ENCODE measurements at places on chromosomes 11 and 22.

- no peak for DNase-seq
These were observed 80.3 kb downstream of the BUD13 start for GRCh38 chr11:116692318-116693101.

DNA sequence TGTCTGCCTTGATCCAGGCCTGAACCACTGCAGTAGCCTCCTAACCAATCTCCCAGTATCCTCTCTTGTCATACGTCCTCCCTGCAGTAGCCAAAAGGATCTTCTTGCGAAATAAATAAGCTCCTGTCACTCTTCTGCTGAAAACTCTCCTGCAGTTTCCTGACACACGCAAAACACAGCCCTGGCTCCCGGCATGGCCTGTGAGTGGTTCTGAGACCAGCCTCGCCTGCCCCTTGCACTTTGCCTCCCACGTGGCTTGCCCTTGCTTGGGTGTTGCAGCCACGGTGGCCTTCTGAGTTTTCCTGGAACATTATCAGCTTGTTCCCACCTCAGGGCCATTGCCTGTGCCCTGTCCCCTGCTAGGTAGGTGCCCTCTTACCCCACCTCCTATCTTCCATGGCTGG lies 7.2 kb downstream of the ZC3H7B start:
- no peak for DNase-seq

DNA sequence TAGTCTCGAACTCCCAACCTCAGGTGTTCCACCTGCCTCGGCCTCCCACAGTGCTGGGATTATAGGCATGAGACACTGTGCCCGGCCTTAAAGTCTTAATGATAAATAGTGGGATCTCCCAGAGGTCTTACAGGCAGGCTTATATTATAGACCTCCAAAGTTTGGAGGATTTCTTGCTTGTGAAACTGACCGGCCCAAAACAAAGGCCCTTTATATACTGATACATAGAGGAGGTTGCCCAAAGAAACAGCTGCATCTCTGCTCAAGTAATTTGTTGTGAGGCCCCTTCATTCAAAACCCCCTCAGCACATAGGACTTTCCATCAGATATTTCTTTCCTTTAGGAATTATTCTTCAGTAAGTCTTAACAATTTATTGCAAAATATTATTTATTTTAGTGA lies 27.4 kb upstream of the RDX start:
- no peak for DNase-seq

GRCh38 chr11:1771273-1771672 lies 7.5 kb upstream of the CTSD start:
- DNase-seq, result no peak

GRCh38 chr22:40392618-40393017 lies 22.2 kb downstream of the SGSM3 start:
- no peak for DNase-seq

GRCh38 chr11:104041792-104042191 lies 5.4 kb downstream of the DDI1 start:
- DNase-seq, result no peak

DNA sequence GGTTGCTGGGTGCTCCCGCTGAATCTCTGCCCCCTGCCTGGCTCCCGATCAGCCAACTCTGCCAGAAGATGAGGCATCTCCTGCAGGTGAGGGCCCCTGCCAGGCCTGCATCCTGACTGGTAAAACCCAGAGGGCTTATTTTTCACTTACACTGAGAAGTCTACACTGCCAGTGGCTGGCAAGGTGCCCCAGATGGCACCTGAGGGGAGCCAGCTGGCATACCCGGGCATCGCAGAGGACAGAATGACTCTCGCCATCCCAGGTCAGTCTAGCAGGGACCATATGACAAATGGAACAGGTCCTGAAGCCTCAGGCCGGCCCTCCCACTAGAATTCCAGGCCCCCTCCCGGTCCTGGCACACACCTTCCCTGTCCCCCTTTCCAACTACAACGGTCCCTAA lies 30.9 kb downstream of the MACROD1 start:
- DNase-seq, result peak; percentile 29

DNA sequence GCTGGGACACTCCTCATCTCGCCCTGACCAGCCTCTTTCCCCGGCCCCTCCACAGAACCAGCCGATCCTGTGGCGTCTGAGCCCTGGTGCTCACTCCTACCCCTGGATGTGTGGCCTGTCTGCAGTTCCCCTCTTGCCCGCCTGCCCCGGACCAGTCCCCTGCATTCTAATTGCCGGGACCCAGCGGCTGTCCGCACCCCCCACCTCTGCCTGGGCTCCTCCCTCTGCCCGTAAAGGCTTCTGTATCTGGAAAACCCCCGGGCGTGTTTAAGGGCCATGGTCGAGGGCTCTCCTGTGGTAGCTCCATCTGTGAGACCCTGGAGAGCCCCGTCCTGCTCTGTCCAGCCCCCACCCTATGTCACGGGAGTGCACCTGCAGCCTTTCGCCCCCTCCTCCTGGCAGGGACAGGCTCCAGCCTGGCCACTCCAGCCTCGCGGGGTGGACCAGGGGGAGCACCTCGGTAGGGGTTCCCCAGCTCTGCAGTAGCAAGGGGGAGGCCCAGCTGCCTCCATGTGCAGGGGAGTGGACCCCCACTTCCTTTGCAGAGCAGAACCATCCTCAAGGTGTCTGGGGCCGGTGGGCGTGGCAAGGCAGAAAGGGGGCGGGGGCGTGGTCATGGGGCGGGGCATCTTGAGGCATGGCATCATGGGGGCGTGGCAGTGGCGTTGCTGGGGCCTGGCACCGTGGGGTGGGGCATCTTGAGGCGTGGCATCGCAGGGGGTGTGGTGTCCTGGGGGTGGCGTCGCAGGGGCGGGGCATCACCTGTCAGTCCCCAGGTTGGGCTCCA lies 430.4 kb downstream of the TBC1D22A start:
- peak; percentile 76 for DNase-seq

GRCh38 chr11:79484872-79485271 lies 44.0 kb upstream of the TENM4 start:
- DNase-seq, result no peak

DNA sequence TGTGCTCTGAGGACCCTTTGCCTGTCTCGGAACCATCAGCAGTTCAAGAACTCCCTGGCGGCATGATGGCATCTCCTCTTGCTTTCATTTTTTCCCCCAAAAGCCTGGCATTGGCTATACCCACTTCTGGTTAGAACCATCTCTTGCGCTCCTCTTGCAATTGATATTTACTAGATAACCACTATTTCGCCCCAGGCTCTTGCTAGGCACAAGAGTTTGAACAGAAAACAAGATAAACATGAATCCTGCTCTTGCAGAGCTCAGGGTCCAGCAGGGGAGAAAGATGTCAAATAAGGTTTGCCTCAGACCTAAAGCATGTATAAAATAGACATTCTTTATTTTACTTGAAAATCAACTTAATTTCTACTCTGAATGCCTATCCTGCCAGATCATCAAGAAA lies 33.1 kb downstream of the SLCO2B1 start:
- DNase-seq, result no peak

DNA sequence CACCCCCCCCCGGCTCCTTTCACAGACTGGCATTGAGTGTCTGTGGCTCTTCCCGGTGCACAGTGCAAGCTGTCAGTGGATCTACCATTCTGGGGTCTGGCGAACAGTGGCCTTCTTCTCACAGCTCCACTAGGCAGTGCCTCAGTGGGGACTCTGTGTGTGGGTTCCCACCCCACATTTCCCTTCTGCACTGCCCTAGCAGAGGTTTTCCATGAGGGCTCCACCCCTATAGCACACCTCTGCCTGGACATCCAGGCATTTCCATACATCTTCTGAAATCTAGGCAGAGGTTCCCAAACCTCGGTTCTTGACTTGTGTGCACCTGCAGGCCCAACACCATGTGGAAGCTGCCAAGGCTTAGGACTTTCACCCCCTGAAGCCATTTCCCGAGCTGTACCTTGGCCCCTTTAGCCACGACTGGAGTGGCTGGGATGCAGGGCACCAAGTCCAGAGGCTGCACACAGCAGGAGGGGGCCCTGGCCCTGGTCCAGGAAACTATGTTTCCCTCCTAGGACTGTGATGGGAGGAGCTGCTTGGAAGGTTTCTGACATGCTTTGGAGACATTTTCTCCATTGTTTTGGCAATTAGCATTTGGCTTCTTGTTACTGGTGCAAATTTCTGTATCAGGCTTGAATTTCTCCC lies 26.0 kb downstream of the BCL2L13 start:
- no peak for DNase-seq

DNA sequence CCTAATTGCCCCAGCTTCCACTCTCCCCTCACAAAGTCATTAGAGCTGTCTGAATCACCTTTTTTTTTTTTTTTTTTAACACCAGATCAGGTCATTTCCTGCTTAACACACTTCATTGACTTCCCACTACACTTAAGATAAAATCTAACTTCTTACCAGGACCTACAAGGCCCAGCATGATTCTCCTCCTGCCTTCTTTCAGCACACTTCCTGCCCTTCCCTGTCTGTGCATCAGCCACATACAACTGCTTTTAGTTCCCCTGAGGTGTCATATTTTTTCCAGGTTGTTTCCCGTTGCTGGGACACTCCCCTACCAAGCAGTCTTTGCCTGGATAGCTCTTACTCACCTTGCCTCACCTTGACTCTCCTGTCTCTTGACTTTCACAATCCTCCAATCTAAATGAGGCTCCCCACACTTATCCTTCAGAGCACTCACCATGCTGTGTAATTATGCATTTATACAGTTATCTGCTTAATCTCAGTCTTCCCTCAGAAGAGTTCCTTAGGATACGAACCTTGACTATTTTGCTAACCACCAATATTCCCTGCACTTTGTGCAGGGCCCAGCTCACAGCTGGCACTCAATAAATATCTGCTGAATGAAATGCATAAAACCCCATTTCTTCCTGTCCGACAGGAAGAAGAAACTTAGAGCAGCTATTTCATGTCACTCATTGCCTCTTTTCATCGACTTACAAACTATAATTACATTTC lies 96.6 kb upstream of the AKIP1 start:
- DNase-seq, result no peak

DNA sequence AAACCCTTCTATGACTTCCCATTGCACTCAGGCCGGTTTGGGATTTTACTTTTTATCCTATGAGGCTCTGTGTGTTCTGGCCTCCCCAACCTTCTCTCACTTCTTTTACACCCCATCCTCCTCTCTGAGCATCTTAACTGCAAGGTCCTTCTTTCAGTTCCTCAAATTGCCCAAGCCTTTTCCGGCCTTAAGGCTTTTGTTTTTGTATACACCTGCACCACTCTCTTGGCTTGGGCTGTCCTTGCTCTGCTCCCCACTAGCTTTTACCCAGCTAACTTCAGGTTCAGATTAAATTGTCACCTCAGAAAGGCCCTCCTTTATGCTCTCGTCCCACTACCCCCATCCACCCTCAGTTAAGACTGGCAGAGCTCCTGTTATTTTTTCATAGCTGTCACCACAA lies 55.5 kb downstream of the FAM83F start:
- no peak for DNase-seq

DNA sequence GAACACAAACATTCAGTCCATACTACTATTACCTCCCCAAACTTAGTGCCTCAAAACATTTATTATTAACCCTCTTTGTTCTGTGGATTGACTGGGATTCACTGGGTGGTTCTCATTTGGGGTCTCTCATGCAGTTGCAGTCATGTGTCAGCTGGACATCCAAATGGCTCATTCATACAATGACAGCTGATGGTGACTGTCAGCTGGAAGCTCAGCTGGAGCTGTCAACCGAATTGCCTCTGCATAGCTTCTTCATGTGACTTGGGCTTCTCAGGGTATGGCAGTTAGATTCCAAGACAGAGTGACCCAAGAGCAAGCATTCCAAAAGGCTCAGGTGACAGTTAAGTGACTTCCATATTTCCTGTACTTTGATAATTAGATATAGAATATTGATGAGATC lies 85.2 kb downstream of the CCDC34 start:
- no peak for DNase-seq

GRCh38 chr11:45024846-45025588 lies 74.3 kb upstream of the TP53I11 start:
- DNase-seq, result no peak

- no peak for DNase-seq
These were observed 61.8 kb downstream of the CD82 start for GRCh38 chr11:44627165-44627789.

- no peak for DNase-seq
These were observed 113.8 kb upstream of the SORL1-AS1 start for GRCh38 chr11:121566279-121567168.

DNA sequence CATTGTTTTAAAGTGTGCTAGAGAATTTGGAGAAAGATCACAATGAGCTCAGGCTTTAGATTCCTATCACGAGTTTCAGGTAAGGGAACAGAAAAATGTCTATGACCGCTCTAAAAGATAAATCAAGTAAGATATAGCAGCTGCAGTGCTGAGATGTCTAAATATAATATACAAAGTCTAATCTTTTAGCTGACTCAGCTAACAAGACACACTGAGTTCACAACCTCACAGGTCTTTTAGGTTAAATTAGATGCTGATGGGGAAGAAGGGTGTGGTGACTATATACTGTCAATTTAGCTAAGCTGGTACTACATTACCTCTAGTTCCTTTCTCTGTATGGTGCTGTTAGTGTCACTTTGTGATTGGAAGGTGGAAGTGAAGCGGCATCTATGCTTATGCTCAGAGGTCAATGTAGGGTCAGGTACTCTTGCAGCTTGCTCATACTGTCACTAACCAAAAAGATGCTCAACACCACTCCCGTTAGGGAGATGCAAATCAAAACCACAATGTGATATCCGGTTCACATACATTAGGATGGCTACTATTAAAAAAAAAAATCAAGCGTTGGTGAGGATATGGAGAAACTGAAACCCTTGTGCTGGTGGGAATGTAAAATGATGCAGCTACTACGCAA lies 283.5 kb downstream of the SWAP70 start:
- DNase-seq, result no peak

- DNase-seq, result no peak
These were observed 25.3 kb downstream of the RRP8 start for GRCh38 chr11:6578134-6578533.

DNA sequence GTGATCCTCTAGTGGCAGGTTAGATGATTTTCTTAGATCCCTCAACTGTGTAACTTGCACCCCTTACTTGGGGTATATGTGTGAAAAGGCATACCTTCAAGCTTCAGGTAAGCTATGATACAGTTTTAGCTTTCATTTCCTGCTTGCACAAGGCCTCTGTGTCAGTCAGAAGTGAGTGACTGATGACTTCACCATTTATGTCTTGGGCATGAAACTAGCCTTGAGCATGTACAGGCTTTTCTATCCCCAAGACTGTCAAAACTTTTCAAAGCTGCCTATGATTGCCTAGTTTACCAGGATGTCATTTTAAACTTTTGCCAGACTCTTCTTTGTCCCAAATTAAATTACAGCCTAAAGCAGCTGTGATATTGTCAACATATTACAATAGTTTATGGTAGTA lies 286.1 kb upstream of the CNTN5 start:
- DNase-seq, result no peak

DNA sequence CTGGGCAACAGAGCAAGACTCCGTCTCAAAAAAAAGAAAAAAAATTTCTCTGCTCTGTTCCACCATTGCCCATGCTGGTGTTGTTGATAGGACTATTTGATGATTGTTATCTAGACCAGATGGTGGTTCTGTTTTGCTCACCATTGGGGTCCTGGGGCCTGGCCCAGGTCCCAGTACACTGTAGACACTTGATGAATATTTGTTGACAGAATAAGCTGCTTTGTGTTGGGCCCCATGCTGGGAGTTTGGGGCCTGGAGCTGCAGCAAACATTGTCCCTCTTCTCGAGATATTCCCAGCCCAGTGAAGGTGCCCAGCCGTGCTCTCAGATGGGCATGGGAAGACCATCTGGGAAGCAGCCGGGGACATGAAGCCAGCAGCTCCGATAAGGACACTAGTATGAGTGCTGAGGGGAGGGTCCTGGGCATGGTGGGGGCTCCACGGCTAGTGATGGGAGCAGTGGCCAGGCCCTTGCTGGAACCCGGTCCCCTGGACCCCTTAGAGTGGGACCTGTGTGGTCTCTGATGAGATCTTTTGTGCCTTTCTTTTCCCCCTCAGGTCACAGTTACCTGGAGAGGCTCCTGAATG lies 13.6 kb downstream of the INCENP start:
- no peak for DNase-seq

All from upper lobe of left lung (tissue), 6 donors.